Neural crest cell (in vitro differentiated cells): ENCODE measurements at places on chromosomes 7 and 10.

DNA sequence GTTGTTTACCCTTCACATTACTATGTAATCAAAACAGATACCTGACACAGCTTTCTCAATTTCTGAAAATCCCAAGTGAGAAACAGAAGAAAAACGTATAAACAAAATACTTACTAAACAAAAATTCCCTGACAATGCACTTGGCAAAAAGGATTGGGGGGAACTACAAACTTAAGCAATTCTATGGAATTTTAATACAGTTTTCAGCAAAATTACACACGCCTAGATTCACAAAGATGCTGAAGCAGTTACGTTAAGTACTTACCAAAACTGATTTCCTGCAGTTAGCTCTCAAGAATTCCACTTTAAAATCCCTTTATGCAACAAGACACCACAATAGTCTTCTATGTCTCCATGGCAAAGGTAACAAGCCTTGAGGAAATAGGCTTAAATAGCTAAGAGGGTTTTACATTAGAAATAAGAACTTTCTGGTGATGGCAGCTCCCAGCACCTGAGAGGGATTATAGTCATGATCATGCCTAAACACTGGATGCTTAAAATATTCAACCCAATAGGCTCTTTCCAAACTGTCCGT is 10.8 kb downstream of the TOMM7 start:
- no peak for DNase-seq

DNA sequence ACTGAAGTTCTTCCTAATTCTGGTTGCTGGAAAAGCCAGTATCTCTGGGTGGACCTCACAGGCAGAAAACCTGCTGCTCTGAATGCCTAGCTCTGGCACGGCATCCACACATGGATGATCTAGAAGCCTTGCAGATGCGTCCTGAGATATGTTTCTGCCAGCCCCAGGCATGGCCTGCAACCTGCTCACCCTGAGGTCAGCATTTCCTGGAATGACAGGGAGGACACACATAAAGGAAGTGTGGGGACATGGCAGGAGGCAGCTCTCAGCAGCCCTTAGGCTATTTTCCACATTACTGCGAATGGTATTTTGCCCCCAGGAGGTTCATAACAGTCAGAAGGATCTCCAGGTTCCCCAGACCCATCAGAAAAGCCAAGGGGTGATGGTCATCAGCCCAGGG is 23.2 kb downstream of the PLXNA4 start:
- no peak for DNase-seq

DNA sequence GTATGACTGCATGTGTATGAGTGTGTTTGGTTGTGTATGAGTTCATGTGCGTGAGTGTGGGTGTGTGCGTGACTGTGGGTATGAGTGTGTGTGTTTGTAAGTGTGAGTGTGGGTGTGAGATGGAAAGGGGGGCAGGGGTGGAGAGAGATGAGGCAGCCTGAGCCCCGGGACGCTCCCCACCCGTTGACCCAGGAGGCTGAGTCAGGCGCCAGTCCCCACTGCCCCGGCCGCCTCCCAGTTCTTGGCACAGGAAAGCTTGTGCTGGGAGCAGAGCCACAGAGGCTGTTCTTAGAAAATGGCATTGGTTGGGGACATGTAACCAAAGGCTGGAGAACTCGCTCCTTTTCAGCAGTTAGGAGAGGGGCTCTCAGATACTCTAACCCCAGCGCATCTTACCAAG is 27.8 kb upstream of the NUB1 start:
- no peak for DNase-seq

DNA sequence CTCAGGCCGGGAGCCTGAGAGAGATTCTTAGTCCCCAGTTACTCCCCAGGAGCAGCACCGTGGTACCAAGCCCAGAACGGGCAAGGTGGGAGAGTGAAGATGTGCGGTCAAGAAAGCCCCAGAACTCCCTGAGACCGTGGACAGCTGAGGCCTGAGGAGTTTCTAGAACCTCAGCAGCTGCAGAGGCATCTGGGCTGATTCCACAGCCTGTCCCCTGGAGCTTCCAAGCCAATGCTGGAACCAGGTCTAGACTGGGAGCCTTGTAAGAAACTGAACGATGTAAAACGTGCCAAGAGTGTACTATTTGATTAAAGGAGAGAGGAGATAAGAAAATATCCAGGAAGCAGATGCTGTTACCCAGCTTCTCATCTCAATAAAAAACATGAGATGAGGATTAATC is 366.3 kb downstream of the TNS3 start:
- DNase-seq: no peak
